ENCODE measurements at places on chromosomes 4 and X.

DNA sequence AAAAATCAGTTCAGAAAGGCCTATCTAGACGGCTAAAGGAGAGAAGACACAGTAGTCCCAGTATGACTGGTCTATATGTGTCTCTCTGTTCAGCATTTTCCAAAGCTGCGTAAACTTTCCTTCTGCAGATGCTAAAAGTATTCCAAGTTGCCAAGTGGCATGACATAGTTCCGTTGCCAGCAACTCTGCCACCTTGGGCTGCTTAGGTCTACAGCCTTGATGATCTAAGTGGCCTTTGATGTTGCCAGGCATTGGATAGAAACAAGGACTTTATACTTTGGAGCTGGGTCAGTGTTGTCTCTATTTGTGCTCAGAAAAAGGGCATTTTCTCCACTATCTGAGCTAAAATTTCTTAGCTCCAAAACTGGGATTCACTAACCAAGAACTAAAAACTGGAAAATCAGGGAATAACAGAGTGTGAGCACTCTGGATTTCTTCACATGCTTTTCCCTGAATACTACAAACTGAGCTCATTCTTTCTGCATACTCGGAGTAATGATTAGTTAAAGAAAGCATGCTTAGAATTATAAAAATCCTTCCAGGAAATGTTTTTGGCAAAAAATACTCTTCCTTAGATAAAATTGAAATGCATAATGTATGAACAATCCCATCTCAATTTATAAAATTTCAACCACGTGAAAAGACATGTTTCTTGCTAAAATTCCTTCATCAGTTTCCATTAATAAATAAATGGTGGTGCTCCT is 191.4 kb downstream of the ADAMTS3 start:
- DNase-seq = no peak

DNA sequence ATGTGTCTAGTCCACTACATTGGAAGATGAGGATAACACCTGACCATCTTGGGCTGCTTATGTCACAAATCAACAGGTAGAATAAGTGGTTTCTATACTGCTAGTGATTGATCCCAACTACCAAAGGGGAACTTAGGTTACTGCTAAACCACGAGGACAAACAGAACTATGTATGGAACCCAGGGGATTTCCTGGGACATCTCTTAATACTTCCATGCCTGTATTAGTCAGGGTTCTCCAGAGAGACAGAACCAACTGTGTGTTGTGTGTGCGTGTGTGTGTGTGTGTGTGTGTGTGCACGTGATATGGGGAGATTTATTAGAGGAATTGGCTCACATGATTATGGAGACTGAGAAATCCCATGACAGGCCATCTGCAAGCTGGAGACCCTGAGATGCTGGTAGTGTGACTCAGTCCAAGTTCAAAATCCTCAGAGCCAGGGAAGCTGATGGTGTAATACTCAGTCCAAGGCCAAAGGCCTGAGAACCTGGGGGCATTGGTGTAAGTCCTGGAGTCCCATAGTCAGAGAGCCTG is 16.2 kb upstream of the AFF1 start:
- no peak for DNase-seq

DNA sequence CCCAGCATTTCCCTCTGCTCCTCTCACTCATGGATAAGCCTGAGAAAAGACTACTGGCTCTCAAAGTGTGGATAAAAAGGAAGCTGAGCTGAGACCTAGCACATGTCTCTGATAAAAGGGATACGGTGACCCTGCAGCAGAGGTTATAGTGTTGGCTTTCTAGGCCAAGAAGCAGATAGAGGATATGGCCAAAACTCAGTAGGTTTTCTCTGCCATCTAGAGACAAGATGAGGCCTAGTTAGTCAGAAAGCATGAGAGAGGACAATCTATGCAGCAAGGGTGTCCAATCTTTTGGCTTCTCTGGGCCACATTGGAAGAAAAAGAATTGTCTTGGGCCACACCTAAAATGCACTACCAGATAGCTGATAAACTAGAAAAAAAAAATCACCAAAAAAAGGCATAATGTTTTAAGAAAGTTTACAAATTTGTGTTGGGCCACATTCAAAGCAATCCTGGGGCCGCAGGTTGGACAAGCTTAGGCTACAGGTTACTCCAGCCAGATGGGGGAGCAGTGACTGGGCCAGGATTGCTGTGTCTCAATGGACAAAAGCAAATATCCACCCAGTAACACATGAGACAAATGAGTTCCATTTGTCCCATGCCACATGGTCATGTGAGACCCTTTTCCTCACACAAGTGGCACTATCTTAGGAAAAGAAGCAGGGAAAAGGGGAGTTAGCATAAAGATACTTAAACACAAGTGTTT is 411.4 kb downstream of the INPP4B start:
- DNase-seq = no peak

- no peak for DNase-seq
These were observed 33.4 kb upstream of the SRD5A3 start for GRCh38 chr4:55312489-55313101.

DNA sequence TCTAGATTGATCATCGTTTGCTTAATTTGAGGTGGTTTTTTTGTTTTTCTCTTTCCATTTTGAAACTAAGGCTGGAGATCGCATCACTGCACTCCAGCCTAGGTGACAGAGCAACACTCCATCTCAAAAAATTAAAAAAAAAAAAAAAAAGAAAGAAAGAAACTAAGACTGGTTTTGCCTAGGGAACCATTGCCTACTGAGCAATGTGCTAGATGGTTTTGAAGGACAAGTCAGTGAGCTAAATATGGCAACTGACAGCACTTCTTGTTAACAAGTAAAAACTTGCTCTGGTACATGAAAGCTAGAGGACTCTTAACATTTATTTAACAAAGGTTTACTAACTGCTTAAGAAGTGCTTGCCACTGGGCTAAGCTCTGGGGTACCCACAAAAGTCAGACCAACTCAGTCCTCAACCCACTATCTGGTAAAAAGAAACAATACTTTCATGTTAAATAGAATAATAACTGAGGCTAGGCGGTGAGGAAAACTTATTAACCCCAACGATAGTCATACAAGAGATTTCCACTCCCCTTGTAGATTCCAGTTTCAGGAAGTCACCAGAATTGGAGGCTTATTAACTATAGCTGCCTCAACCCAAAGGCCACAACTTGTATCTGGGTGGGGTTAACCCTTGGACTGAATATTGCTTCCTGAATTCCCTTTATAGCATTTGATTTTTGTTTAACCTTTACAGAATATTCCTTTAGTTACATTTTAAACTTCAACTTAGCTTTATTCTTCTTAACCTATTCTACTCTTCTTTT is 111.6 kb downstream of the FRYL start:
- no peak for DNase-seq

GRCh38 chr4:99762728-99763127 is 53.9 kb upstream of the DAPP1 start:
- DNase-seq = no peak

DNA sequence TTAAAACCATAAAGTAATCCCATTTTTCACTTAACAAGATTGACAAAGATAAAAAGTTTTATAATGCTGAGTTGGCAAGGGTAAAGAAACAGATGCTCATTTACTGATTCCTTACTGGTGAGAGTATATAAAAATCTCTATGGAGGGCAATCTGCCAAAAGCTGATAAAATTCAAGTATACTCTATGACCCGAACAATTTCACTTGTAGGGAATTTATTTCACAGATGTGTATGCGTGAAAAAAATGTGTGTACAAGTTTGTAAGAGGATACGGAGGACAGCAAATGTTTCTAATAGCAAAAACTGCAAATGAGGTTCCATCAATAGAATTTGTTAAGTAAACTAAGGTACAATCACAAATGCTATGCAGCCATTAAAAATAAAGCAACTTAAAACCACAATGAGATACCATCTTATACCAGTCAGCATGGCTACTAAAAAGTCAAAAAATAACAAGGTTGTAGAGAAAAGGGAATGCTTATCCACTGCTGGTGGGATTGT is 23.4 kb downstream of the DHX15 start:
- DNase-seq = no peak

- DNase-seq = no peak
These were observed 53.2 kb downstream of the PPM1K start for GRCh38 chr4:88230969-88231771.
